NCI-H1694 treated with DMSO at 0.1 percent for 48 hours (cell line): ENCODE measurements at places on chromosomes 6 and 20.

DNA sequence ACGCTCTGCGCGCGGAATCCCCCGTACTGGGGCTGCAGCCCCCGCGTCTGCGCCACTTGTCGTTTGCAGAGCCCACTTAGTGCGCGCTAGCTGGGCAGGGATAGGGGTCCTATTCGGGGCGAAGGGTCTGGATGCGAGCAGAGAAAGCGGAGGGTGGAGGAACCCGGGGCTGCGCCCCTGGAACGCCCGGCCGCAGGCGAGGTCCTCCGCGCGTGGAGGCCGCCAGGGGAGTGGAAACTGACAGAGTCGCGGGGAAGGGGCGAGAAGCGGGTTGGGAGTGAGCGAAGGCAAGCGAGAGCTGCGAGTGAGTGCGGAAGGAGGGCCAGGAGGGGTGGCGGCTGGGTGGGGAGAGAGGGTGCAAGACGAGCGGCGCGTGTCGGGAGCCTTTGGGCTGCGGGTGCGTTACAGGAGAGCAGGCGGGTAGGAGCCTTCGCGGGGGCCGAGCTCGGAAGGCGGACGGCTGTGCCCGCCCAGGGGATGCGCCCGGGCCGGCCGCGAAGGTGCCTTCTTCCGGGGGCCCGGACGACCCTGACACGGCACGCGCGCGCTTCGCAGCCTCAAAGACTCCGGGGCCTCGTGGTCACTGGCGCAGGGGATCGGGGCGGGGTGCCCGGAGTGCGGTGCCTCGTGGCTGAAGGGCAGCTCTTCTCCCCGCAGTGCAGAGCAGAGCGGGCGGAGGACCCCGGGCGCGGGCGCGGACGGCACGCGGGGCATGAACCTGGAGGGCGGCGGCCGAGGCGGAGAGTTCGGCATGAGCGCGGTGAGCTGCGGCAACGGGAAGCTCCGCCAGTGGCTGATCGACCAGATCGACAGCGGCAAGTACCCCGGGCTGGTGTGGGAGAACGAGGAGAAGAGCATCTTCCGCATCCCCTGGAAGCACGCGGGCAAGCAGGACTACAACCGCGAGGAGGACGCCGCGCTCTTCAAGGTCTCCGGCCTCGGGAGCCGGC, 1.2 kb downstream of the IRF4 start:
- no peak for DNase-seq

- no peak for DNase-seq
These were observed 2.2 kb upstream of the TFAP2A start for GRCh38 chr6:10416863-10417641.

GRCh38 chr20:12077875-12078274, 160.2 kb downstream of the BTBD3 start:
- no peak for DNase-seq

- DNase-seq = no peak
These were observed 194.1 kb downstream of the SYNDIG1 start for GRCh38 chr20:24663496-24663895.

GRCh38 chr20:2907519-2907918, 34.2 kb downstream of the PTPRA start:
- DNase-seq = no peak

DNA sequence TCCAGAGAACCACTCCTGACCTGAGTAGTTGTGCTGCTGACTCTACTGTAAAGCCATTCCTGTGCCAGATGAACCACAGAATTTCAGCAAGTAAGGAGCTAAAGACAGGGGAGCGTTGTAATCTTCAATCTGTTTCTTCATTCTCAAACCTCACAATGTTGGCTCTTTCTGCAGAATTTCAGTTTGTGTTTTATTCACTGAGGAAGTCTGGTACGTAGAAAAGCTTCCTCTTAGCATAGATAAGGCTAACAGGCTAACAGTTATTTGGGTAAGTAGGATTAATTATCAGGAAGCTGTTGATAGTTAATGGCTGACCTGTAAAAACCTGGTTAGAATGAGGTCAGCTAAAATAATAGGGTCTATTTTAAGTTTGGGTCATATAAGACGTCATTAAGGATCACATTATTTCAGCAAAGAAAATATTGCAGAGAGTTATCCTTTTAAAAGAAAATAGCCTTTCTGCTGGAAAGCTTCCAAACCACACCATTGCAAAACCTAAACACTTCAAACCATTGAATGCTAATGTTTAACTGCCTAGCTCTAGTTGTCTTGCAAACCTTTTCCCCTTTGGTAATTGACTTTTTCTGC, 14.1 kb upstream of the TENT5A start:
- DNase-seq = no peak

DNA sequence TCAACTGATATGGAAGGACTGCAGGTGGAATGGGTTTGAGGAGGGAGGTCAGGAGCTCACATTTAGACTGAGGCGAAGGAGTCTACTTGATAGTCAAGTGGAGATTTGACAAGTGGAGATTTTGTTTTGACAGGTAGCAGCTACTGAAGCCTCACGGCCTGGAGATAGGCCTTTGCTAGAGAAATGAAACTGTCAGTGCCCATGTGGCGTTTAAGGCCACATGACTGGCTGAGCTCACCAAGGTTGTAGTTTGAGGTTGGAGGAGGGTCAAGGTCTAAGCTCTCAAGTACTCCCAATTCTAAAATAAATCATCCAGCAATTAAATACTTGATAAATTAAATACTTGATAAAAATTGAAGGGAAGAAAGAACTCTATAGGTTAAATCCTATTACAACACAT, 80.1 kb upstream of the C6orf118 start:
- DNase-seq = no peak

DNA sequence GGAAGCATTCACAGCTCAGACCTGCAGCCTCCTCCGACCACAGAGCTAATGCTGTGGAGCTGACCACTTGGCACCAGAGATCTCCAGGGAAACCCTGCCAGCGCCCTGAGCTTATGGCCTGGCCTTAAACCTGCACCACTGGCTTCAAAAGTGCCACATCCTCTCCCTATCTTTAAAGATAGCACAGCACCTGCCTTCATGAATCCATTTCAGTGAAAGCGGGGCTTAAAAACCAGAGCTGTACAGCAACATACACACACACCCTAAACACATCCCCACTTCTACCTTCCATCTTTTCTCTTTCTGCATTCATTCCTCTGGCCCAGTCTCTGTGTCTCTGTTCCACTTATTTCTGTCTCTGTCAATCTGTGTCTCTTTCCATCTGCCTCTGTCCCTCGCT, 59.8 kb upstream of the CCDC167 start:
- DNase-seq = no peak

DNA sequence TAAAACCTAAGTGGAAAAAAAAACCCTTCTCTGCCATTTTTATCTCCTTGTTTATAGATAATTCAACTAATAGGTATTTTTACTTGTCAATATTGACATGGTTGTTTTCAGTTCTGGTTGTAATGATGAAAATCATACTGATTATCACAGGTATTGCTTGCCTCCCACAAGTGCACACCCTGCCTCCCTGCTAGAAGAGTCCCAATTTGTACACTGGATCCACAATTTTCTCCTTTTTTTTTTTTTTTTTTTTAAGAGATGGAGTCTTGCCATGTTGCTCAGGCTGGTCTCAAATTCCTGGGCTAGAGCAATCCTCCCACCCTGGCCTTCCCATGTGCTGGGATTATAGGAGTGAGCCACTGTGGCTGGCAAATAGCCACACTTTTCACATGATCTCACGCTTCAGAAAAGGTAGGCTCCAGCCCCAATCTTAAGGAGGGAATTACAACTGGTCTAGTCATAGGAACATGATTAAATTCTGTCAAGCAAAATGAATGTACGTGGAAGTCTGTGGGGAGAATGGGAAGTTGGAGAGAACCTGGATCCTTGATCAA, 12.3 kb downstream of the DYNLT2 start:
- no peak for DNase-seq

DNA sequence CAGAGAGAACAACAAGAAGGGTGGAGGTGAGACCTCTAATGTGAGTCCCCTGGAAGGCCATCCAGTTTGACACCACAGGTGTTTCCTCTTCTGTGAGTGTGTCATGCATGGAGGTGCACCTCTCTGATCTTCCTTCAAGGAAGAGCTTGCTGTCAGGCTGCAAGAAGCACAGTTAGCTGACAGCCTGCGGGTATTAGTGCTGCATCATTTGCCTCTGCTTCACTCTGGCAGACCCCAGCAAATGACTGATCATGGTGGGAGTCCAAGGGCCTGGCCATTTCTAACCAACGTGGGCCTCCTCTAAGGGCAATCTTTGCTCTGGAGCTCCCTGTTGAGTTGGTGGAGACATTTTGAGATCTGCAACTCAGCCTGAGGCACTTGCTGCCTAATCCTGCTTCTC, 206.3 kb downstream of the EPHA7 start:
- DNase-seq = no peak

DNA sequence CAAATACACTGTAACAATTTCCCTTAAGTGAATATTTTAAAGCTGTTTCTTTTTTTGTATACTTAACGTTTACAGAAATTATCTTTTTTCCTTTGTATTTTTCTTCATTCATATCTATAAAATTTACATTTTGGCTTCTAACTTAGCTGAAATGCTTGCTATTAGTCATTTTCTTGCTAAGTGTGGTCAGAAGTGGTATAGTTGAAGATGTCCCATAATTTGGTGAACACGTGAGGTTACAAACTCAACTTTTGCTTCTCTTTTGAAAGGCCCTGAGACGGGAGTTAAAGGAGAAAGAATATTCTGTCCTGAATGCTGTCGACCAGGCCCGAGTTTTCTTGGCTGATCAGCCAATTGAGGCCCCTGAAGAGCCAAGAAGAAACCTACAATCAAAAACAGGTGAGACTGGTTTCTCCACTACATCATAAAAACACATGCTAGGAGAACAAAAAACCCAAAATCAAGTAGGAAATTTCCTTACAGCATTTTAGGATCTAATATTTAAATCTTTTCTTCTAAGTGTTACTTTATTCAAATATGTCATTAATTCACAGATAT, 445.0 kb downstream of the UTRN start:
- DNase-seq = no peak

- DNase-seq = no peak
These were observed 211.9 kb upstream of the RNF24 start for GRCh38 chr20:4227085-4227821.

DNA sequence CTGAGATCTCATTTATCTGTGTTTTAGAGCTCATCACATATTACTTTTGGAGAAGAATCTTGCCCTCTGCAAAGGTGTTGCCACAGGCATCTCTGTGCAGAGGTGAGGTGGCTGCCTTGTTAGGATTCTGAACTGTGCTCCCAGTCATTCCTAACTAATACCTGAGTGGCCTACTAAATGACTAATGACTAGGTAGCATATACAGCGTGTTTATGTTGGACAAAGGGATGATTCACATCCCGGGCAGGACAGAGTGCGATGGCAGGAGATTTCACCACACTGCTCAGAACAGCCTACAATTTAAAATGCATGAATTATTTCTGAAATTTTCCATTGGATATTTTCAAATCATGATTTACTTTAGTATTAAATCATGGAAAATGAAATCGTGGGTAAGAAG, 23.1 kb upstream of the CGA start:
- DNase-seq = no peak

- DNase-seq = no peak
These were observed 1339.4 kb downstream of the GRIK2 start for GRCh38 chr6:102732898-102733297.

DNA sequence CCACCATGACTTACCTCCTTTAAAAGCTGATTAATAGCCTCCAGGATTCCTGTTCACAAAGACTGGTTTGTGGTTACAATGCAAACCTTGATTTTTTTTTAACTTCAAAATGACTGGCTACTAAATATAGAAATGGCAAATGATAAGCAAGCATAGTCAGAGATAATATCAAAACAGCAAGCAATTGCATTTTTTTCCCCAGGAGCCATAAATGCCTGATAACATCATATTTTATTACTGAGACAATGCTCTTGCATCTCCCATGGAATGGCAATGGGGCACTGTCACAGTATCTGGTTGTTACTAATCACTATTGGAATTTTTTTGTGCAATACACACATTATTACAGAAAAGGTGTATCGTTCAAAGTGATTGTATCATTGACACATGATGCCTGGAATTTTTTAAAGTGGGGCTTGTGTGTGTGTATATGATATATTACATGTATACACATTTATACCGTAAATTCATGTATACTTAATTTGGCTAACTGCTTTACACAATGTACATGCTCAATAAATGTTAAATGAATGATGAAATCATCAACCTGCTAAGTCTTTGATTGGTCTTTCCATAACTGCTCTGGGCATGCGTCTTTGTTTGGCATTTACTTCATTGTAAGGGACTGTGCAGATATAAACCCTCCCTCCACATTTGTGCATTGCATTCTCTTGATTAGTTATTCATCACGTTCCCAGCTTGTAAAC, 980 bp upstream of the SALL4 start:
- no peak for DNase-seq

DNA sequence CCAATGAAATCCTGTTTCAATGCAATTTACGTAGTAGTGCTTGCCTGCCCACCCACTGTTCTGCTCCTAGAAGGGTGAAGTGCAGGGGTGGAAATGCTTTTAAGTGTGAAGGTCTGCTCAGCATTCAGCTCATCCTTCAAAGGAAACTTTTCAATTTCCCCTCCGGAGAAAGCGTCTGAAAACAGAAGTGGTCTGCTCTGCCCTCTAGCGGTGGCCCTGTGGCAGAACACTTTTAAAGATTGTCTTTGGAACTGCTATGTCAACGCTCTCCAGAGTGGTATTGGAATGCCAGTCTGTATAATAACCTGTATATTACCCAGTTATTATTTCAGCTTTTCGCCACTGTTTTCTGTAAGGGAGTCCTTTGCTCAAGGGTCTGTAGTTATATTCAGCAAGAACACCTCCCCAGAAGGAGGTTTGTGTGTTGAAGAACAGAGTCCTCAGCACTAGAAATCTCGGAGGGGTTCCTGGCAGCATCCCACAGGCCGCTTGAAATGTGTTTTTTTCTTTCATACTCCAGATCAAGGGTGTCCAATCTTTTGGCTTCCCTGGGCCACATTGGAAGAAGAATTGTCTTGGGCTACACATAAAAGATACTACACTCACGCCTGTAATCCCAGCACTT, 63.1 kb upstream of the KLHL31 start:
- DNase-seq = peak; percentile 35

- no peak for DNase-seq
These were observed 116.1 kb downstream of the VEGFA start for GRCh38 chr6:43886067-43886461.

DNA sequence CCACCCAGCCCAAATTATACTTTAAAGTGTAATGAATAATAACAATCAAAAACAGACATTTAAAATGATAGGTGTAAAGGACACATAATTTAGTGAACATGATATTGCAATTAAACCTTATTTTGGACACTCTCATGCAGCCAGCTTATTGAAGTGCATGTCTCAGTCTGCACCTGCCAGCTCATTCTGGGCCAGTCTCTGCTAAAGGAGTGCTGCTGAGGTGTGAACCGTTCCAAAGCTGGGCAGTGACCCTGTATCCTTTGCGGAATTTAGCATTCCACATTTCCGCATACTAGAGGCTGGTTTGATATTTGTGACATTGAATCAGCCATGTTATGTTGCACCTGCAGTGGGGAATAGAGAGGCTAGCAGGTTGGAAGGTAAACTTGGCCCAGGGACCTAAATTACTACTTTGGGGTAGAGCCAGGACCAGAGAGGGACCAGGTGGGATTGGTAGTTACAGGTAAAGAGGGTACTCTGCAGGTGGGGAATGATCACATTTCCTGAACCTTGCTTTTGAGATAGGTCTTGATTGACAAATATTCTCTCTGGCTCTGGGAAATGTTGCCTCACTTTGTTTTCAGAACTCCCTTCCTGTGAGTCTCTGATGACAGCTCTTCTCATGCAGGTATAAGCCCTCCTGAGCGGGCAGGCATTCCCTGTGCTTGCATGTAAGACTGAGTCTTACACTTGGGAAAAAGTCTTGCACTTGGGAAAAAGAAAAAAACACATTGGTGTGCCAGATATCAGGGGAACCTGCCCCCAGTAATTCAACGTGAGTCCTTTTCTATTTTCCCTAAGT, 26.2 kb downstream of the TULP4 start:
- DNase-seq = no peak
